ENCODE measurements at places on chromosomes 1 and 21. TPM values are rescaled to one million over a fixed set of nuclear protein-coding genes. Genes with fewer than 3 reads are reported as not detected.

GRCh38 chr1:76572229-76572628 lies 295.1 kb upstream of the ST6GALNAC5 start:
- no peak for DNase-seq

GRCh38 chr1:47208374-47208850 lies 18.6 kb upstream of the PDZK1IP1 start:
- DNase-seq: no peak

DNA sequence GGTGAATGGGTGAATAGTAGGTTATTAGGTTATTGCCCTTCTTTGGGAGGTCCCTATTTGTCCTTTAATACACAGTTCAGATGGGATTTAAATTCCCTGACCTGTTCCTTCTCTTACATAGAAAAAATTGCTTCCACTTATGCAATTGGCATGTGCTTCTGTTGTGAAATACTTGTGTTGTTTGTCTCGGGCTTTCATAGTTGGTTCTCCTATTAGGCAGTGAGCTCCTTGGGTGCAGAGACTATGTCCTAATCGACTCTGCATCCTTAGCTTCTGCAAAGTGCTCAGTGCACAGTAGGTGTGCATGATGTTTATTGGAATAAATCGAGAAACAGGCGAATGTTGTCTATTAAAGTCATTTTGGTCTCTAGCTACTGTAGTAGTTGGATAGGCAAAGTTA lies 1.3 kb upstream of the PDE4B start:
- no peak for DNase-seq

DNA sequence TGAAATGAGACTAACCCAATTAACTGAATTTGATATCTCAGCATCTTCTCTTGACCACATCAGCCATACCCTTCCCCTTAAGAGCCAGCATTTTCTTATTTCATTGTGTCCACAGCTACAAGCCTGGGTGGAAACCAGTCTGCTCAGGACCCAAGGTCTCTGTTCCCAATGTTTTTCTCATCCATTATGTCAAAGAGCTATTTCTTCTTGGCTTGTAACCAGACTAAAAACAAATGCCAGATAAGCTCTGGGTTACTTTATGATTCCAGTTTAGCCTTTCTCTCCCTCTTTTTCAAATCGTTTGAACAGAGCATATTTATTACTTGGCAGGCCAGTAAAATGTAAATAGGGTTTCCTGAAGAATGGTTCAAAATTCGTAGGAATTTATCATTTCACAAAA lies 109.3 kb upstream of the SPATA6 start:
- DNase-seq: no peak

SMYD3 gene
- total RNA-seq: 13.3 TPM

TMEM53 gene
- total RNA-seq: 4.6 TPM
